ENCODE measurements at places on chromosomes 2 and 18.

- DNase-seq: no peak
Measured at GRCh38 chr2:6730003-6730402, 135.7 kb downstream of the CMPK2 start.

GRCh38 chr2:199464606-199465352 is 7.0 kb upstream of the SATB2 start:
- no peak for DNase-seq

GRCh38 chr2:177799531-177799930 is 273.0 kb downstream of the PDE11A start:
- no peak for DNase-seq

GRCh38 chr18:57561728-57562423 is 24.6 kb downstream of the FECH start:
- peak; percentile 87 for DNase-seq

DNA sequence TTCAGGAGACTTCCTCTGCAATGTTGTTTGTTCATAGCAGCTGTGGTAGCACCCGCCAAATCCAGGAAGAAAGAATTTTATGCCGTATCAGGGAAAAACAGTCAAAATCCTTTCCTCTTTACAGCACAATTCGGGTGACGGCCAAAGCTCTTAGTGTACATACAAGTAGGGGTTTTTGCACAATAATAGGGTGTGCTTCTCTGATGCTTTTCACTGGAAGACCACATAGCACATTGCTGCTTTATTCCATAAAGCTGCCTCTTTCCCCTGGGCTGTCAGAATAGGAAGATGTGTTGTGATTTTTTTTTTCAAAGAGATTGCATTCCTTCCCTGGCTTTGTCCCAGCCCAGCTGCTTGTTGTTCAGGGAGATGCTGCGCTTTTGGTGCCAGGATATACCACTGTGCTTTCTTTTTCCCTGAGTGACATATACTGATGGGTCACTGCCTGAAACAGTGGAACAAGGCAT is 27.2 kb upstream of the LANCL1 start:
- DNase-seq: no peak

- DNase-seq: no peak
Measured at GRCh38 chr2:98468621-98469236, 24.1 kb downstream of the INPP4A start.

DNA sequence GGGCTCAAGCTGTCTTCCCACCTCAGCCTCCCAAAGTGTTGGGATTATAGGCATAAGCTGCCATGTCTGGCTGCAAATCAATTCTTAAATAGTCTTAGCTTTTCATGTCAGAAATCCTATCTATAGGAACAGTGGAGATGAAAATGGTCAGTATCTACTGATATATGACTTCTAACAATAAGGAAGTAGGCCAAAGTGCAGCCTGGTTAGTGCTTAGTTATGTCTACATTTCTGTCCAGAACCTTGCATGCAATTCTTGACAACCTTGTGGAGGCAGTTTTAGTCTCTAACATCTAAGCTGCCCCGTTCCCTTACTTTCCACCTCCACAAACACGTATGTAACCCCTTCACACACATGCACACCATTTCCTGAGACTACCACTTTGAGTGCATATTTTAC is 169.2 kb upstream of the SPATS2L start:
- DNase-seq: no peak

GRCh38 chr2:201135386-201135785 is 19.4 kb downstream of the CFLAR start:
- no peak for DNase-seq

DNA sequence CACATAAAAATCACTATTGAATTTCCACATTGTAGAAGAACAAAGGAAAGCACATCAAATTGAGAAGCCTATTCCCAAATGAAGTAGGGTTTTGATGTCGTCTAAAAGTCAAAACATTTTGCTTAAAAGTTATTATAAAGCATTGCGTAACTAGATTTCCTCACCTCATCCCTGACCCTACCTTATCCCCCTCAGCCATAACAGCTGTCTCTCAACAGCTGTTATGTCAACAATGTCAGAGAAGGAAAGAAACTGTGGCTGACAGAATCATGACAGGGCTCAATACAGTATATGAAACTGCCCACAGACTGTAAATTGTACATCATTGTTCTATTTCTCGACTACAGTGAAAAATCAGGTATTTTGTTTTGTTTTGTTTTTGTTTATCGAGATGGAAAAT is 63.0 kb upstream of the ACVR1C start:
- DNase-seq: no peak

GRCh38 chr18:24052053-24052452 is 37.5 kb downstream of the TTC39C start:
- no peak for DNase-seq

GRCh38 chr2:197998702-197999101 is 194.3 kb downstream of the PLCL1 start:
- DNase-seq: no peak

DNA sequence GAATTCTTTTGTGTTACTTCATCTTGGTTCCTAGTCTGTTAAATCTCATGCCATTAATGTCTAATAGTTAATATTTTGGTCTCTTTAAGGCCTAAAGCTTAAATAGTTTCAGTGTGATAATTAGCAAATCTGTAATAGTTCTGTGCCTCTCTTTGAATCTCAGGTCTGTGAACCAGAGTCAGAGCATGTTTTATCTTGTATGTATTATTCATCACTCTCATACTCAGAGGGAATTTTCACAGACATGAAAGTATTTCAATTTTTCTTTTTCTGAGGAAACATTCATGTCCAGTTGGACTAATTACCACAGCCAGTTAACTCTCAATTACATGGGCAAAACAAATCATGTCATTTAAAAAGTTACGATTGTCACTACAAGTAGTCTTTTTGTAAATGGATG is 931.9 kb upstream of the SLC39A10 start:
- DNase-seq: no peak

DNA sequence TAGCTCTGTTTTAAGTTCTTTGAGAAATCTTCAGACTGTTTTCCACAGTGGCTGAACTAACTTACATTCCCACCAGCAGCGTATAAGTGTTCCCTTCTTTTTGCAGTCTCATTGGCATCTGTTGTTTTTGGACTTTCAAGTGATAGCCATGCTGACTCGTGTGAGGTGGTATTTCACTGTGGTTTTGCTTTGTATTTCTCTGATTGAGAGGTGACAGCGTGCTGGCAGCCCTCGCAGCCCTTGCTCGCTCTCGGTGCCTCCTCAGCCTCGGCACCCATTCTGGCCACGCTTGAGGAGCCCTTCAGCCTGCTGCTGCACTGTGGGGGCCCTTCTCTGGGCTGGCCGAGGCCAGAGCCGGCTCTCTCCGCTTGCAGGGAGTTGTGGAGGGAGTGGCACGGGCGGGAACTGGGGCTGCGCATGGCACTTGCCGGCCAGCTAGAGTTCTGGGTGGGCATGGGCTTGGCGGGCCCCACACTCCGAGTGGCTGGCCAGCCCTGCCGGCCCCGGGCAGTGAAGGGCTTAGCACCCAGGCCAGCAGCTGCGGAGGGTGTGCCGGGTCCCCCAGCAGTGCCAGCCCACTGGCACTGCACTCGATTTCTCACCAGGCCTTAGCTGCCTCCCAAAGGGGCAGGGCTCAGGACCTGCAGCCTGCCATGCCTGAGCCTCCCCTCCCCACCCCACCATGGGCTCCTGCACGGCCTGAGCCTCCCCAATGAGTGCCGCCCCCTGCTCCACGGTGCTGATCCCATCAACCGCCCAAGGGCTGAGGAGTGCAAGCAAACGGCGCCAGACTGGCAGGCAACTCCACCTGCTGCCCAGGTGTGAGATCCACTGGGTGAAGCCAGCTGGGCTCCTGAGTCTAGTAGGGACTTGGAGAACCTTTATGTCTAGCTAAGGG is 151.8 kb downstream of the IRS1 start:
- no peak for DNase-seq

DNA sequence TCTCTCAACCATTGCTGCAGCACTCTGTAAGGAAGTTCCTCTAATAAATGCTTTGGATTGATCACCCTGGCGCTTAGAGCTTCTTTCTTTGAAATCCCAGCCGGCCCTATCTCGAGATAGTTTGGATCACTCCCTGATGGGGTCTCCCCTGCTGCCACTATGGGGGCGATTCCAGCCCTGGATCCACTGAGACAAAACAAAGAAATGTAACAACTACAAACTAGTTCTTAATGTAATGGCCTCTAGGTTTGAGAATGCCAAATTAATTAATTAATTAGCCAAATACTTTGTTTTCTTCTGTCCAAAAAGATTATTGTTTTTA is 15.2 kb downstream of the SRSF7 start:
- DNase-seq: no peak

DNA sequence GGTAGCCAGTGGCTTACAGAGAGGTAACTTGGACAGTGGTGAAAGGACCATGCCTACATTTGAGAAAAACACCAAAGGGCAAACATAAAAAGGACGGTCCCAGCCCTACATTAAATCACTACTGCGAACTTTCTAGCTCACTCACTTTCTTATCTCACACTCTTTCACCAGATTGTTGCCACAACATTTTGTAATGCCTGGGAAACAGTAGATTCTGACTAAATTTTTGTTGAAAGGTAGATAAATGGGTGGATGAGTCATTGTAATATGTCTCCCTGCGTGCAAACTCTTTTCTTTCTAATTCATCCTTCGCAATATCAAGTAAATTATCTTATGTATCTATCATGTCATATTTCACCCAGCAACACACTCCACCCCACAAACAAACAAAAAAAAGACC is 192.2 kb downstream of the IRS1 start:
- no peak for DNase-seq

DNA sequence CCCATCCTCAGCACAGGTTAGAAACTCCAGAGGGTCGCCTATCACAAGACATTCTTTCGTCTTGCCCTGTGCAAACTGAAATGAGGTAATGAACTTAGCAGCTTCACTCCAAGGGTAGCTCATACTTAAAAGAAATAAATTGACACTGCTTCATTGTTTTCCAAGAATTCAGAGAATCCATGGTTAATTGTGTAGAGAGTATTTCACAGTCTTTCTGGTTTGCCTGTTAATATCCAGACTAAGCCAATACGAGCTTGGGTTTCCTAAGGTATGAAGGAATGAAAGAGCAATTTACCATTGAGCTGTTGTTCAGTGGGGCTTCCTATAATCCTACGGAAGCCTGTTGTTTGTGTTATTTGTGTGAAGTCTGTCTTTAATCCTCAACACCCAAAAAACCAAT is 58.7 kb downstream of the FAM124B start:
- DNase-seq: no peak

DNA sequence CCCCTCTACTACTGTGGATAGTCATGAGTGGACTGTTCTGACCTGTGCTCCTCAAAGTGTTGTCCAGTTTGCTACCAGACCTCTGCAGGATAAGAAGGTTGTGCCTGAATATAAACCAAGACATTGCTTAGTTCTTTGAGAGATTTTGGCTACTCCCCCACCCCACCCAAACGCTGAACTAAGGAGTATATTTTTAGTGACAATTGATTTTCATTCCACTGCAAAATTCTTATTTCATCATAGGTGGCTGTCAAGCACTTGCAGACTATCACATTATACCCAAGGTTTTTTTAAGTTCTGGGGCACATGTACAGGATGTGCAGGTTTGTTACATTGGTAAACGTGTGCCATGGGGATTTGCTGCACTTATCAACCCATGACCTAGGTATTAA is 13.4 kb downstream of the DUSP19 start:
- no peak for DNase-seq

DNA sequence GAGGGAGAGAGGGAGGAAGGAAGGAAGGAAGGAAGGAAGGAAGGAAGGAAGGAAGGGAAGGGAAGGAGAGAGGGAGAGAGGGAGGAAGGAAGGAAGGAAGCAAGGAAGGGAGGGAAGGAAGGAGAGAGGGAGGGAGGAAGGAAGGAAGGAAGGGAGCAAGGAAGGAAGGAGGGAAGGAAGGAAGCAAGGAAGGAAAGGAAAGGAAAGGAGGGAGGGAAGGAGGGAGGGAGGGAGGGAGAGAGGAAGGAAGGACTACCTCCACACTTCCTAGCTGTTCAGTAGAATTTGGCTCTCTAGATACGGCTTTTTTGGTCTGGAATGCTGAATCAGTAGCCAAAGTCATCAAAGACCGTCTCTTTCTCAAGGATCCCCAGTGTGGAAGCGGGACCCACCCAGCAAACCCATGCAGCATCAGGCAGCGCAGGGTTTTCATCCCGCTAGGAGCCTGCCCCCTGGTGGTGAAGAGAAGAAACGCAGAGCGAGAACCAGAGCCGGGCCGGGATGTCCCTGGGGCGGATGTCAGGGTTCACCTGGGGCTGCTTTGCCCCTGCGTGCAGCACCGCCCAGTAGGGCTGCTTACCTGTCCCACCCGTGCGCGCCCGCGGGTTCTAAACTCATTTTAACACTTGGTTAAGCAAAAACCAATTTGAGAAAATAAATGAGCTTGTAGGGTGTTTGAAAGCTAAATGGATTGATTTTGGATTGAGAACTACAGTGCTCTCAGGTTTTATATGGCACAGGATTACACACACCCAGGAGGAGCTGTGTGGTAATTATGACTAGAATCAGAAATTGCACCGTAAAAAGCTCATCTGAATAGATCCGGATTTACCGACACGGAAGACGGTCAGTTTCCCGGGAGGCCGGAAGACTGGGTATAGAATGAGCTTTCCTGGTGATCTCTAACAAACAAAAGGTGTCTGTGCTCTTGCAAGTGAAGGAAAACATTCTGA is 48.1 kb upstream of the ARL4C start:
- peak; percentile 75 for DNase-seq

GRCh38 chr2:181526014-181526413 is 68.8 kb downstream of the ITGA4 start:
- DNase-seq: no peak

DNA sequence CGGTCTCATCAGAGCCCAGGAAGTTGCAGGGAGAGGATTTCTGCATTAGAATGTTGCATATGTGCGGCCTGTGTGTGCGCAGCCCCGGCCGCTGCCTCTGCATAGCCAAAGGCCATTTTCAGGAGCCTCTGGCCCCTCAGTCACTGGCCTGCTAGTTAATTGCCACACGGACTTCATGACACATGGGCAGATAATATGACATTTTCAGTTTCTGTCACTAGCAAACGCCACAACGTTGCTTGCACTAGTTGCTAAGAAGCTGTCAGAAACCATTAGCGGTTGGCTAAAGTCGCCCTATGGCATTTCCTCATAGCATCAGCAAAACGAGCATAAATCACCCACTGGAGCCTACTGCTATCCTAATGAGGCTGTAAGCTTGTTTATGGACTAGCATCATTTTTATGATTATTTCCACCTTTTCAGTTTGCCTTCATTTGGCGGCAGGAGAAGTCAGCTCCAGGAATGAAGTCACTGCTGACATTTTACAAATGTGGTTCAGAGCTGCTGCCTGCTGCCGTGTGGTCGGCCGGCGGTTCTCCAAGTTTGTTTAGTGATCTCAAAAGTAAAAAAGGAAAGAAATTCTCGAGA is 73.7 kb downstream of the MEIS1 start:
- no peak for DNase-seq

DNA sequence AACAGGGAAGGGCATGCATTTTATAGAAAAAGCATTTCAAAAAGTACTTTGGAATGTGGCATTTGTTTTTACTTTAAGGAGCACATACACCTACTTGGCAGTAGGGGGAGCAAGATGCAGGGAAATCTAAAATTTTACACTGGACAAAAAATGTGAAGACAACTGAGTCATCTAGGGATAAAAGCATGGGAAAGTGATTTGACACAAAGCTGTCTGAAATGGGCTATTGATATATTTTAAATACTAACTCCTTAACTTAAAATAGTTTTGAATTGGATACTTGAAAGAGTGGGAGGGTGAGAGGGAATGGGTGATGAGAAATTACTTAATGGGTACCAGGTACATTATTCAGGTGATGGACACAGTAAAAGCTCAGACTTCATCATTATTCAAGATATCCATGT is 15.8 kb downstream of the TMEM200C start:
- DNase-seq: no peak
